Activated CD4-positive, CD25-positive, alpha-beta regulatory T cell (primary cell): ENCODE measurements at places on chromosomes 4 and X.

GRCh38 chrX:87063642-87064041 lies 454.0 kb upstream of the KLHL4 start:
- no peak for DNase-seq

DNA sequence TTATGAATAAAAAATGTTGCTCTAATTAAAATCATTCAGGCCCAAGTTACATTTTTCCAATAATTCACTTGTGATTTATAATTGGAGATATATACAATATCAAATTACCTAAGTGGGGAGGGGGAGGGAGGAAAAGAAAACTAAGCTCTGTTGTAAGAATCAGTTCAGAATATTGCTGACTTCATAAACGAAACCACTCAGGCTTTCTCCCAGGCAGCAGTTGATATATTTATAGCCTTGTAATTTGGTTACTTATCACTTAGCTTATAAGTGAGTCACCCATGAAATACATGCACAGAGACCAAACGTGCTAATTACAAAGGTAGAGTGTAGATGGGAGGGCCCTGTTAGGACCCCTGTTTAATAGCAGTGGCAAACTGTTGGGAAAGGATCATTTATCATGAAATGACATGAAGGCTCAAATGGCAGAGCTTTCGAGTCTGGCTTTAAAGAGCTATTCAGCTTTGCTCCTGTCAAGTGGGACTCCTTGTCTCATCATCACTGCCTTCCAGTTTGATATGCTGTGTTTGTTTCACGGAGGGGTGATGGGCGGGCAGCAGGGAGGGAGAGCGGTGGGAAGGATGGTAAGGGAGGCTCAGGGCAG lies 105.6 kb upstream of the PGRMC2 start:
- no peak for DNase-seq

GRCh38 chrX:133918361-133918771 lies 67.0 kb downstream of the GPC3 start:
- no peak for DNase-seq

DNA sequence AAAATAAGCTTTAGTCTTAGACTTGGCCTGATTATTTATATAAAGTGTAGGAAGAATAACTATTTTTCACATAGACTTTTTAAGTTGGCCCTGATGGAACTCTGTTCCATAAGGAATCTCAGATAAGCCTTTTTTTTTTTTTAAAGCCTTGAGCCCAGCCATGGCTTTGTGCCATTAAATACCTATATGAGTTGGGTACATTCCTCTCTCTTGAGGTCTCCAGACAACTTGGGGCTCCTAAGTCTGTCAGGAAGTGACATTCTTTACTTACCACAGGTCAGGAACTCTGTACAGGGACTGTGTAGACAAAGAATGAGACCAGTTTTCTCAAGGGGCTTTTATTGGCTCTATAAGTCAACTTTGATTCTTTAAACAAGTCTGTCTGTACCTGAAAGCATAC lies 27.1 kb upstream of the IGFBP7 start:
- no peak for DNase-seq

GRCh38 chr4:127606823-127607222 lies 25.9 kb upstream of the INTU start:
- no peak for DNase-seq

DNA sequence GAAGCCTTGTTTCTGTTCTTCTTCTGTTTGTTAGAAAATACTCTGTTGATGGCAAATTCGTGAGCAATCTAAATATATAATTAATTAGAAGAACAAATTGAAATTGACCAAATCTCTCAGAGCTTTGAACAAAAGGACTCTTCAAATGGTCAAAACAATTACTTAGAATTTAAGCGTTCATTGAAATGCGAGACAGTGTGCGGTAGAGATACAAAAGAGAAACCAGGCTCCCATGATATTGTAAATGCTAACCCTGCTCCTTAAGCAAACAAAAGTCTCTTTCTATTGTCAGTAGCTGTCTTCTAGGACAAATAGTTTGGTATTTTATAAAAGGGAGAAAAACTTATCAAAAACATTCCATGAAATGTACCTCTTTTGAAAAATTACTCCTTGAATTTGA lies 453.4 kb upstream of the MAGEB2 start:
- DNase-seq = no peak

GRCh38 chrX:78329486-78329885 lies 2.1 kb upstream of the CYSLTR1 start:
- DNase-seq = peak; percentile 1

GRCh38 chr4:176099314-176099713 lies 33.7 kb downstream of the WDR17 start:
- no peak for DNase-seq

GRCh38 chr4:105126311-105127169 lies 20.1 kb upstream of the TET2 start:
- DNase-seq = no peak

DNA sequence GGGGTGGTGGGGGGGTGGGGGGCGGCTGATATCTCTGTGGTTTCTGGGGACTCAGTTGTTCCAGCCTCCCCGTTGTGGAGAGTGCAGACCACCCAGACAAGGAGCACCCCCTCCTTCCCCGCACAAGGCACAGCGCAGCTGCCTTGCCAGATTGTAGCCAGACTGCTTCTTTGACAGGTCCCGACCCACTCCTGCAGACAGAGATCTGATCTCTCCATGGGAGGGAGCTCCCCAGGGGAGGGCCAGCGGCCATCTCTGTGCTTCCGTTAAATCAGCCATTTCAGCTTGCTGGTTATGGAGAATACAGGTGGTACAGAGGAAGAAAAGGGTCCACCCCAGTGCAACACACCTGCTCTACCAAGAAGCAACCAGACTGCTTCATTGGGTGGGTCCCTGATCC lies 80.8 kb downstream of the FGF16 start:
- DNase-seq = no peak

DNA sequence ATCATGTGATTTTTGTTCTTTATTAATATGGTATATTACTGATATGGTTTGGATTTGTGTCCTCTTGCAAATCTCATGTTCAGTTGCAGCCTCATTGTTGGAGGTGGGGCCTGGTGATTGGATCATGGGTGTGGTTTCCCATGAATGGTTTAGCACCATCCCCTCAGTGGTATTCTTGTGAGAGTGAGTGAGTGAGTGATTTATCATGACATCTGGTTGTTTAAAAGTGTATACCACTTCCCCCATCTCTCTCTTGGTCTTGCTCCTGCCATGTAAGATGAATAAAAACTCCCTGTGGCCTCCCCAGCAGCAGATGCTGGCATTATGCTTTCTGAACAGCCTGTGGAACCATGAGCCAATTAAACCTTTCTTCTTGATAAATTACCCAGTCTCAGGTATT lies 111.5 kb downstream of the TAB3 start:
- no peak for DNase-seq

DNA sequence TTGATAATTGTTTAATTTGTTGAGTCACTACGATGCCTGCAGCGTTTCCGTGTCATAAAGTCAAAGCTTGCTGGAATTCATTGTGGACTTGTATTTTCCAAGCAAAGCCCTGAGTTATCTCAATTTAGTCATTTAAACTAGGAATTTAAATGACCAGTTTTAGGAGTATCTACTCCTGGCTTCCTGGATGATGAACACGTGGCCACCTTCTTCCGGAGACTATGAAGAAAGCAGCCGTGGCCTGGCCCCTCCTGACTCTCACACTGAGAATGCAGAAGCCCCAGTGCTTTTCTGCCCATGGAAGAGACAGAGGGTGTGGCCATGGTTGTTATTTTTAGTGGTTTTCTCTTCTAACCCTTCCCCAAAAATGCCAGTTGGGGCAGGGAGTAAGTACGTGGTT lies 250.7 kb upstream of the GATB start:
- no peak for DNase-seq

GRCh38 chr4:63361628-63362027 lies 1047.6 kb downstream of the TECRL start:
- DNase-seq = no peak

DNA sequence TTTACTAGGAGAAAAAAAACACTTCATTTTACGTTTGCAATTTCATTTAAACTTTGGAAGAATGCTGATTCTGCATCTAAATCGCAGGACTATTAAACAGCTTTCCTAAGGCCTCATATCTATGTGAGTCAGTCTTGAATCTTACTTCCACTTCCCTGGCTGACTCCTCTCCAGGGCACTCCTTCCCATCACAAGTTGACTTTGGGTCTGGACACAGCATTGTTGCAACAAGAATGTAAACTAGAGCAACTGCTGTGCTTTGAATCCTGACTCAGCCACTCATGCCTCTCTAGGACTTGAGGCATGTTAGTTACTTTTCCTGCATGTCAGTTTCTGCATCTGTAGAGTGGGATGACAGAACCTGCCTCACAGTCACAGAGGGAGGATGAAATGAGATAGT lies 413.8 kb downstream of the FAT4 start:
- no peak for DNase-seq

GRCh38 chr4:147481577-147482109 lies 746 bp downstream of the EDNRA start:
- DNase-seq = no peak

- DNase-seq = no peak
Measured at GRCh38 chrX:112851806-112852205, 11.2 kb upstream of the AMOT start.

DNA sequence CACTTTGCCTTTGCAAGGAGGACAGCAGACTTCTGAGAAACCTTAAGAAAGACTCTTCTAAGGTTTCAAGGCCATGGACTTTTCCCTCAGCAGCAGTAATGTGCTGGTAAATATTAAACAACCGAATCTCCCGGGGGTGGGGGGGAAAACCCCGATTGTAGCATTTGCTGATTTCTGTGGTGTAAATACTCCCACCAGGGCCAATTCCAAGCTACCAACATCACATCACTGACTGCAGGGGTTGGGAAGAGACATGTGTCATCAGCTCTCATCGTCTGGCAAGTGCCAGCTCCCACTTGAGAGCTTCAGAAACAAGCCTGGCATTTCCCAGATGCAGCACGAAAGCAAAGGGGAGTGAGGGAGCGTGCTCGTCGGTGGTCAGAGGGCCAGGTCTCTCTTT lies 101.2 kb downstream of the BCOR start:
- DNase-seq = no peak

- no peak for DNase-seq
Measured at GRCh38 chrX:133477986-133478385, 62.7 kb upstream of the GPC4 start.

DNA sequence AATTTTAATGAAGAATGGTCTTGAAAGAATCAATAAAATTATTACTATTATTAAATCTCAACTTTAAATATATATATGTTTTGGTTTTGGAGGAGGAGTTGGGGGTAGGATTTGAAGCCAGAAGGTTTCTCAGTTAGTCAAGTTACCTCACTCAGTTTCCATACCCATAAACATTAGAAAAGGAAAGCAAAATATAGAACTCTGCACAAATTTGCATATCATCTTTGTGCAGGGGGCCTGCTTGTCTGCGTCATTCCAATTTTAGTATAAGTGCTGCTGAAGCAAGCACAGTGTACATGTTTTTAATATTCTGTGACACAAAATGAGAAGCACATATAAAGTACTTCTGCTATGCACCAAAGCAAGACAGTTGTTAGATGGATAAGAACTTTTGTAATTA lies 47.5 kb upstream of the SCRG1 start:
- no peak for DNase-seq

- DNase-seq = no peak
Measured at GRCh38 chr4:155722336-155722735, 36.5 kb upstream of the GUCY1B1 start.

GRCh38 chr4:10023050-10023419 lies 1.7 kb upstream of the SLC2A9 start:
- DNase-seq = no peak

DNA sequence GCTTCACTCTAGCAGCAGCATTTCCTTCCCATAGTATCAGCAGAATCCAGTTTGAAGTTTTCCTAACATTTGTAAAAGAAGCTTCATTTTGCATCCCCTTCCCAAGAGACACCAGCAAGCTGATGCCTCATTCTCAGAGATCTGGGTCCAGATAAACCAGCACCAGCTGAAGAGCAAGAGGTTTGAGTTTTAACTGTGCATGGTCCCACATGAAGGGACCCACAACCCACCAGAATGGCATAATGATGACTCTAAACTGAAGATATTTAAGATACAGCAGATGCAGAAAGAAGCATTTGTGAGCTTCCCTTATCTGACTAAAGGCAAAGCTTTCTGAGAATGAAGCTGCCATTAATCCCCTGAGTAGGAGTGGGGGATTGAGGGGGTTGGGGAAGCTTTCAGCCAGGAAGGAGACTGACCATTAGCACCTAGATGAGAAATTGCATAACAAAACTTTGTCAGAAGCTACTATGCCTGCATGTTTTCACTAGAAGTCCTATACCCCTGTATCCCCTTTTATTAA lies 18.6 kb downstream of the NUDT6 start:
- no peak for DNase-seq

GRCh38 chr4:127656047-127656680 lies 23.4 kb downstream of the INTU start:
- DNase-seq = no peak

- DNase-seq = no peak
Measured at GRCh38 chr4:154958621-154959358, 177.7 kb downstream of the RBM46 start.
